ENCODE measurements at places on chromosomes 1 and 21. TPM values are rescaled to one million over a fixed set of nuclear protein-coding genes. Genes with fewer than 3 reads are reported as not detected.

- DNase-seq = no peak
Measured at GRCh38 chr1:186512698-186513457, 52.0 kb upstream of the PDC start.

GRCh38 chr1:13492711-13493110 is 21.1 kb downstream of the LRRC38 start:
- DNase-seq = no peak

- DNase-seq = no peak
Measured at GRCh38 chr1:218273762-218274479, 11.2 kb upstream of the RRP15 start.

SAMD13 gene
- total RNA-seq = 1.4 TPM

IQCC gene
- total RNA-seq = 0.41 TPM

INTS7 gene
- total RNA-seq = 34.7 TPM

DNA sequence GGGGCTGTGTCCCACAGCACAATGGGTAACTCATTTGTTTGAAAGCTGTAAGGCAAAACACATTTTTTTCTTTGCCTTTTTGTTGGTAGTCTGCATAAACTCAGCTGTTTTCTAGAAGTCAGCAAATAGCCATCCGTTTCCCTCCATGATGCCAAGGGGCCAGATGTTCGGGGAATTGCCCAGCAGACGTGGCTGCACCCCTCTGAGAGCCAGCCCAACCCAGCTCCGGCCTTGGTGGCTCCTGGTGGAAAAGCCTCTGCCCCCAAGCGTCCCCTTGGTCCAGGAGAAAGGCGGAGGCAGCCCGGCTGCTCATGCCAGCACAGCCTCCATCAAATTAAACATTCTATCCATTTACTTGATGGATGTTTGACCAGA is 58.4 kb upstream of the ADARB1 start:
- DNase-seq = no peak

- DNase-seq = peak; percentile 86
Measured at GRCh38 chr1:179369751-179370341, 4.1 kb downstream of the AXDND1 start.

RPTN gene
- total RNA-seq = not detected

- no peak for DNase-seq
Measured at GRCh38 chr1:238451781-238452310, 561.1 kb upstream of the ZP4 start.

LCE3A gene
- total RNA-seq = not detected

DNA sequence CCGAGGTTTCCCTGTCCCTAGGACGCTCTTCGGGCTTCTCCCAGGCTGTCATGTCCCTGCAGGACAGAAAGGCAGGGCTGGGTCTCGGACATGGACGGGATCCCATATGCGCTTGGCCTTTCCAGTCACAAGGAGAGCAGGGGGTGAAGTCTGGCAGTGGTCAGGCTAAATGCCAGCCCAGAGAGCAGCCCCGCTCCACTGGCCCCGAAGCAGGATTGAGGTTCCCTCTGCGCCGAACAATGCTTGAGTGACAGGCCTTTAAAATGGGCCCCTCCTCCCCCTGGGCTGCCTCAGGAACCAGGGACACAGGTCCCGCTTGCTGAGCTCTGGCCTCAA is 12.7 kb downstream of the DRAXIN start:
- no peak for DNase-seq

IQGAP3 gene
- 28.7 TPM for total RNA-seq

DNA sequence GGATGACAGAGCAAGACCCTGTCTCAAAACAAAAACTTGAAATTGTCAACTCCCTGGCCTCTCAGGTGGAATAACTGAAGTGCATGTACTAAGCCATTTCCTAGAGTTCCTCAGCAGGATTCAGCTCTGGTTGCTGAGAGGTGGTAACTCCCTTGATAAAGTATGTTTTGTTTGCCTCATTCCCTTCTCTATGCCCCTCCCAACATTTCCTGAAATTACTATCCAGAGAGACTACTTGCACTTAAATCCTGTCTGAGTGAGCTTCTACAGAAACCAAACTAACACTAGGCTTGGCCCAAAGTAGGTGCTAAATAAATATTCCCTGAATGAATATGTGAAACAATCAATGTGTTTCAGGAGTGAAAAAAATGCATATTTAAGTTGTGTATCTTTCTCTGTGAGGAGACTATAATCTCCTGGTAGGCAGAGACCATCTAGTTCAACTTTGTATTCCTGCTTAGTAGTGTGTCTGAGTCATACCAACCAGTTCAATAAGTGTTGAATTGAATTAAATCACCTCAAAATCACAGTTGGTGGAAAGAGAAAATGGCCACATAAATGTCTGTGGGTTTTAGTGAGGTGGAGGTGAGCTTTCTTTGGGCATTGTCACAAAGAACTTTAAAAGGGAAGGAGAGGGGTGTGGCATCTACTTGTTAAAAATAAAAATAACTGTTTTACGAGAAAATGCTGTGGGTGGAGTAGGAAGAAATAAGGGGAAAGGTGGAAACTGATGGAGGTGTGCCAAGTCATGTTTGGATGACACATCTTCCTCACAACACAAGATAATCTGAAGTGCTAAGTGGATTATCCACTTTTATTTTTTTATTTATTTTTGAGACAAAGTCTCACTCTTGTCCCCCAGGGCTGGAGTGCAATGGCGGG is 12.6 kb downstream of the RIMKLA start:
- DNase-seq = no peak

DNA sequence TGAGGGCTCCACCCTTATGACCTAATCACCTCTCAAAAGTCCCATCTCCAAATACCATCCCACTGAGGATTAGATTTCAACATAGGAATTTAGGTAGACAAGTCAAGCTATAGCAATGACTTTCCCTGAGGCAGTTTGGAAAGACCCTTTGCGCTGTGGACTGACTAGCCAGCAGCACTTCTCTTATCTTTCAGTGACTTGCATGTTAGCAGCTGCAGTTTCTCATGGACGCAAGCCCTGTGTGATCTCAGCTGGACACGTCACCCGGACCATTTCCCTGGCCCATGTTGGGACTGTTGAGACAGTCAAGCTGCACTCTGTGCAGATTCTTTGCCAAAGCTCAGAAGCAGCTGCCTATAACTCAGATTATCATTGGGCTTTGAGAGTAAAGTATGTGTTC is 408.1 kb upstream of the USP24 start:
- peak; percentile 99 for DNase-seq

ZYG11A gene
- total RNA-seq = 0.72 TPM

DNA sequence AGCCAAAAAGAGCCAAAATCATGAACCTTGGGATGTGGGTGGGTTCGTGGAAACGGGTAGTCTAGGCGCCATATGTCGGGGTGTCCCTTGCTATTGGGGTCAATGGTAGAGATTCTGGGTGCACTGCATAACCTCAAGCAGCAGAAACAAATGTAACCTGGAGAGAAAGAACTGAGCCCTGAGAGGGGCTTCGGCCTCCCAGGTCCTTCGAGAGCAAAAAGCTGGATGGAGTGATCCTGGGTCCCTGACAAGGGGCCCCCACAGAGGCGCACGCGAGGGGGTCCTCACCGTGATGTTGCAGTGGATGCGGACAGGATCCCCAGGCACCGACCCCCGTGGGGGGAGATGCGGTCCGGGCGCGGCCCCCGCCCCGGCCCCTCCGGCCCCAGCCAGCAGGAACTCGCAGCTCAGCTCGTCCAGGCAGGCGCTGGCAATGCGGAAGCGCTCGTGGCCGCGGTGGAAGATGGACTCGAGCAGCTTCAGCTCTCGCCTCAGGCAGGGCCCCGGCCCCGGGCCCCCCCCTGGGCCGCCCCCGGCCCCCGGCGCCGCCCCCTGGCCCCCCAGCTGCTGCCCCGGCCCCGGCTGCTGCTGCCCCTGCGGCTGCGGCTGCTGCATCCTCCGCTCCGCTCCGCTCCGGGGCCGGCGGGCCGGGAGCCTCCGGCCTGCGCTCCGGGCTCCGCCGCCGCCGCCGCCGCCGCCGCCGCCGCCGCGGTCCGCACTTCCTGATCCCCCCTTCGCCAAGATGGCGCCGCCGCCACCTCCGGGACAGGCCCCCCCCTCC is at the start of gene UBE2Q1:
UBE2Q1 (minus strand) TSS at position 724 of the 781 bp plus-strand sequence; CDS start at position 615, 109 bp downstream.
- DNase-seq = no peak

DNA sequence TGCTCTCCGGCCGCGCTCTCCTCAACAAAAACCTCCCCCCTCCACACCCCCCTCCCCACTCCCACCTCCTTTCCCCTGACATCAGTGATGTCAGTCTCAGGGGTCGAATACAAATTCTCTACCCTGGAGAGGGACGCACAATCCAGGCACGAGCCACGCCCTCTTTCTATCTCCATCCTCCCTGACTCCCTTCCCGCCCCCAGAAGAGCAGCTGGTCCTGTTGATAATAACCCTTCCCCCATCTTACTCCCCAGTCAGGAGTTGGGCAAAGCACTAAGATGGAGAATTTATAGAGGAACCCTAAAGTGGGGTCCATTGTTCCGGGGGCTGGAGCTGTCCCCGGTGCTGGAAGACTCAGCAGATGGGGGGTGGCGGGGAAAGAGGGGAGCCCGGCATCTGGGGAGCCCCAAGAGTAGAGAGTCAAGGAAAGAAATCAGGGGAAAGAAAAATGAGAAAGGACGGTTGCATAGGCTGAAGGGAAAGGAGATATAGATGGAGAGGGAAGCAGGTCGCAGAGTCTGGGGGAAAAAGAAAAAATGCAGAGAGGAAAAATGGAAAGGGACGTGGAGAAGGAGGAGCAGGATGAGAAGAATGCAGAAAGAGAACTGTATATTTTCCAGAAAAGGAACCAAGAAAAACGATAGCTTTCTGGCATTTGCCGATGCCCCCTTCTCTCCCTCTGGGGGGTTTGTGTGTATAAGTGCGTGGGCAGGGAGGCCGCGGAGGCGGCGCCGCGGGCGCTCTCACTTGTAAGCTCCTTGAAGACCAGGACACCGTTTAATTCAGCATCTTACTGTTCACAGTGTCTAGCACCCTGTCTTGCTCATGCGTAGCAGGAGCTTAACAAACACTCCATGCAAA is at the start of gene CELF3:
CELF3 (minus strand) TSS at position 33 of the 861 bp plus-strand sequence. CDS start 783 bp downstream, outside the sequence.
- DNase-seq = peak; percentile 21

KAZN gene
- 23.6 TPM for total RNA-seq

ADORA3 gene
- not detected for total RNA-seq

- DNase-seq = peak; percentile 82
Measured at GRCh38 chr1:17168091-17168876, 36.6 kb upstream of the PADI1 start.

GRCh38 chr1:224644553-224645154 is 28.5 kb downstream of the CNIH3 start:
- peak; percentile 65 for DNase-seq

CLCA1 gene
- total RNA-seq = not detected

SLC39A1 gene
- 85.9 TPM for total RNA-seq

GRCh38 chr1:84298684-84299535 is 2.6 kb upstream of the SAMD13 start:
- peak; percentile 10 for DNase-seq

Data from fibroblast of the aortic adventitia (primary cell).